ENCODE measurements at places on chromosomes 2 and 18.

DNA sequence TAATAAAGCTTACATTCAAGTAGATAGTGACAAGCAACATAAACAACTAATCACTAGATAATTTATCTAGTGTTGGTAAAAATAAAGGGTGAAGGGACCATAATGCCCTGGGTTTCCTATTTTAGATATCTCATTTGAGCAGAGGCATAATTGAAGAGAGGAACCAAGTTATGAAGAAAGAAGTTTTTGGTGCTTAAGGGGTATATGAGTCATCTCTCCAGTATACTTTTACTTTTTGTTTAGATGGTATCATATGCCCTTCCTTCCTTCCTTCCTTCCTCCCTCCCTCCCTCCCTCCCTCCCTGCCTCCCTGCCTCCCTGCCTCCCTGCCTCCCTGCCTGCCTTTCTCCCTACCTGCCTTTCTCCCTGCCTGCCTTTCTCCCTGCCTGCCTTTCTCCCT lies 1053.5 kb upstream of the CELF4 start:
- DNase-seq, result no peak

- no peak for DNase-seq
Measured at GRCh38 chr2:189178054-189178453, 1.5 kb downstream of the COL5A2 start.

DNA sequence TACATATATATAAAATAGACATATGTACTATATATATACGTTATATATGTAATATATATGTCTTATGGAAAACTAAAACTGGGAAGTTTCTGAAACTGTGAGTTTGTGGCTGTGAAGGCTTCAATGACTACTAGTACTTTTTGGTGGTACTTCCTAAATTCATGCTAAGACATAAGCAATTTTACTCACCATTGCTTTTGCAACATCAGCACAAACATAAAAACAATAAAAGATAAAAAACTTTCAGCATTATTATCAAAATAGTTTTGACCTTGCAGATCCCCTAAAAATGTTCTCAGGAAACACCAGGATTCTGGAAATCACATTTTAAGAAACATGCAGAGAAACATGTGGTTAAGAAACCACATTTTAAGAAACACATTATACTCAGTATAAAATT lies 269.9 kb downstream of the PID1 start:
- DNase-seq, result no peak

- no peak for DNase-seq
Measured at GRCh38 chr2:223729781-223730180, 107.6 kb downstream of the AP1S3 start.

DNA sequence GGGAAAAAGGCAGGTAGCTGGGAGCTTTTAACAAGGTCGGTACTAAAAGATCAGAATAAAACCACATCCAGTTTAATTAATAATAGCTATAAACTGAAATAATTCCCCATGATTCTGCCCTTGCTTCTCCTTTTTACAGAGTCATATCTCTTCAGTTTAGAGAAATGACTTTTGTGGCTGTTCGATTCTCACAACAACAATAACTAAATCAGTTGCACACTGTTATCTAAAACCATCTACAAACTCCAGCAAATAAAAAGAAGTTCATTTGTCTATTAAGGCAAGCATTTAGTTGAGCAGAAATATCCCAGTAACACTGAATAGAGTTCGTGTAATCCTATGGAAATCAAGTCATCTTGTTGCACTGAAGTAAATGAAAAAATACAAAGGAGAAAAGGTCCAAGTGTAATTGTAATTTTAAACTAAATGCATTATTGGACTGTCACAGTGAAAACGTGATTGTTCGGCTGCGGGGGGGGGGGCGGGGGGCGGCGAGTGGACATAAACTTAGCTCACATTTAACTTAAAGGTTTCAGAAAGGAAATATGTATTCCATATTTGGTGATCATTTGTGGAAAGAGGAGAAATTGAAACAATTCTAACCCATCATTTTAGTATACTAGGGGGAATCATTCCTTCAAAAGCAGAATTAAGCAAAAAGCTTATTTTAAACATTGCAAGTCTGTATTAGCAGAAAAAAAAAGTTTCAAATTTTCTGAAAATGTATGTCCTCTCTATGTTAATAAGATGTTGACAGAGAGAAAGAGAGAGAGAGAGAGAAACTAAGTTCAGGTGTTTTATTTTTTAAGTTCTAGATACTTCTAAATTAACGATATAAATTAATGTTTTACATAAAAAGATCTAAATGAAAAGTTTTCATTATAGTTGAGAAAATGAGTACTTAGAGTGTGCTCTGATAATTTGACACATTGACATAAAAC lies 144.5 kb downstream of the MEIS1 start:
- DNase-seq, result no peak

GRCh38 chr2:161010503-161011015 lies 149.7 kb upstream of the TANK start:
- no peak for DNase-seq

- peak; percentile 10 for DNase-seq
Measured at GRCh38 chr2:234665304-234665703, 168.4 kb upstream of the ARL4C start.

GRCh38 chr2:44038277-44038676 lies 42.5 kb upstream of the LRPPRC start:
- no peak for DNase-seq

DNA sequence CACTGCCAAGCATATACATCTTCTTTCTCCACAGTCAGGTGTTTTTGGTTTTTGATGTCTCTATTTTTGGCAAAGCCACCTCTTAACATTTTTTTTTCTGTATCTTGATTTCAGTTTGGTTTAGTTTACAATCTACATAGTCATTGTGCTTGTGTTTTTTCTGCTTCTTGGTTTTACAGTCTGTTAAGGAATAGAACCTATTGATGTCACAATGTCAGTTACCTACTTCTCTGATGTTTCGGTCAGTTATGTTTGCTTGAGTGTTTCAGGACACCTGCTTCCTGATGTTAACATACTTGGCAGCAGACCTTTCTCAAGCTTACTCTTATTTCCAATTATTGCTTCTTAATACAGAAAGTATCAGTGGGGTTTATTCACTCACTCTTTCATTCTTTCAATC lies 253.3 kb downstream of the SPAG16 start:
- no peak for DNase-seq

DNA sequence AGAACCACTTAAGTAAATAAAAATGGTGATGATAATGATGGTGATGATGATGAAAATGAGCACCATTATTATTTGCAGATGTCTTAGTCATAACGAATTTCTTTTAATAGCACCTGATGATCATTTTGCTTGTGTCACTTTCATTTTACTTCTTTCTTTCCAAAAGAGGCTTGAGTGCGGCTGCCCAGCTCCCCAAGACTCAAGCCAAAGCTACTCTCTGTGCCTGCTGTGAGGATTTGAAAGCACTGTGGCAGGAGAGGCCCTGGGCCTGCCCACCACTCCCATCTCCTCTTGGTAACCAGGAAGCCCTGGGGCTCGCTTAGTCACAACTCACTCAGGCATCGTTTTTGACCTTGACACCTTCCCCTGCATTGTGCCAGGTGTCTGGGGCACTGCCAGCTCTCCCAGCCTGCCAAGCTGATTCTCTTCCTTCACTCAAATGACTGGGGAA lies 41.2 kb downstream of the RPL37A start:
- peak; percentile 88 for DNase-seq

- no peak for DNase-seq
Measured at GRCh38 chr2:64274399-64275173, 130.4 kb upstream of the PELI1 start.

DNA sequence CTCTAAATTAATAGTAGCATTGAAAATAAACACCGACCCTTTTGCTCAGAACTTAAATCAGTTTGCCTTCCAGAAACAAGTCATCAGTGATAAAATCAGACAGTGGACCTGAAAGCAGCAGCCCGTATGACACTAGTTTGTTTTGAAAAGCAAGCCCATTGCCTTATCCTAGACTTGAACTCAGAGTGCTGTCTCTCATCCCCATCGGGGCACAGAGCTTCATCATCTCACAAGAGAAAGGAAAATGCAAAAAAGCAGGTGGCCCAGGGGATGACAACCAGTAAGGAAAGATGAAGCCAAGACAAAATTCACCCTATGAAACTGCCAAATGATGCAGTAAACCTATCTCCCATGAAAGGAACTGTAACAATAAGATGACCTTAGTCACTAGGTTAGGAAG lies 71.2 kb downstream of the CERKL start:
- DNase-seq, result no peak

DNA sequence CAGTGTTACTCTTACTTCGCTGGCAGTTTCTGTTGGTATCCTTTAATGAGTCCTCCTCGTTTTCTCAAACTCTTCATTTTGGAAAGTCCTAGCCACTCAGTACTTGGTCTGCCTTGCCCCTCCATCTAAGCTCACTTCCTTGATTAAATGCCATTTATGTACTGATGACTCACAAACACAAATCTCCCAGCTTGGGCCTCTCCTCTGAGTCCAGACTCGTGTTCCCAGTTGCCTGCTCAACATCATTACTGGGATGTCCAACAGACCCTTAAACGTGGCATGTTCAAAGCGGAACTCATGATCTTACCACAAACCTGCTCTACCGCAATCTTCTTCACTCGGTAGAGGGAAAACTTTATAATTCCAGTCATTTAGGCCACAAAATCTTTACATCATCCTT lies 13.8 kb upstream of the CCDC68 start:
- no peak for DNase-seq

GRCh38 chr2:238027591-238028415 lies 33.0 kb upstream of the SCLY start:
- DNase-seq, result peak; percentile 78

- no peak for DNase-seq
Measured at GRCh38 chr18:37476182-37476581, 89.4 kb downstream of the CELF4 start.

DNA sequence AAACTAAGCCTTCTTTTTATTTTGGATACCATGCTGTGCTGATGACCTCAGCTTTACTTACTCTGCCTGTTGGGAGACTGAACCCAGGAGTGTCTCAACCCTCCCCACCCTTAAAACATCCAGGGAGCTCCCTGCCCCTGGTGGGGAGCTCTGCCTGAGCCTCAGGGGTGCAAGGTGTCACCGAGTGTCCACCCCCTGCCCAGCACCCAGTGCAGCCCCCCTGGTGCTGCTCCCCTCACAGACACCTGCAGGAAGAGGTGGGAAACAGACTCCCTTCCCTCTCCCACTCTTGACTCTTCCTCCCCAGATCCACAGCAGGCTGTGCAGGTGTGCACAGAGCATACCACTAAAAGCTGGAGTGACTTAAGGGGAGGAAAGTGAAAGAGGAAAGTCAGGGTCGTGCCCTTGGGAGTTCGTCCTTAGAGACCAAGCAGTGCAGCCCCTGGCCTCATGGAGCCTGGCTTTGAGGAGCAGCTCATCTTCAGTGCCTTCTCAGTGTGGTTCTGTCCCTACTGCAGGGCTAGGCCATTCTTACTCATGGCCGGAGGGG lies 51.3 kb downstream of the MYO7B start:
- DNase-seq, result peak; percentile 59

DNA sequence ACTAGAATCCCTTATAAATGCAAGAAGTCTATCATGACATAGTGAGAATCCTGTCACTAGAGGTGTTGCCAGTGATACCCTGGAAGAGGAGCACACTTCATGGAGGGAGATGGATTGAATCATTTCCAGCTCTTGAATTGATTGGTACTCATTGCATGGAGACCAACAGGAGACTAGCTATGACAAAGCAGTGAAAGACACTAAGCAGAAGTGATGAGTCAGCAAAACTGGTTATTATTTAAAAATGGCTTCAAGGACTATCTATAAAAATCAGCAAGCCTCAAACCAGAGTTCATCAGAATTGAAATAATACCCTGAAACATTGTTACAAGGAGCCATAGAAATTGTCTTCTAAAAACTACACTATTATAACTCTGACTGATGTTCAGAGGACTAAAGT lies 200.3 kb downstream of the PDE11A start:
- no peak for DNase-seq

DNA sequence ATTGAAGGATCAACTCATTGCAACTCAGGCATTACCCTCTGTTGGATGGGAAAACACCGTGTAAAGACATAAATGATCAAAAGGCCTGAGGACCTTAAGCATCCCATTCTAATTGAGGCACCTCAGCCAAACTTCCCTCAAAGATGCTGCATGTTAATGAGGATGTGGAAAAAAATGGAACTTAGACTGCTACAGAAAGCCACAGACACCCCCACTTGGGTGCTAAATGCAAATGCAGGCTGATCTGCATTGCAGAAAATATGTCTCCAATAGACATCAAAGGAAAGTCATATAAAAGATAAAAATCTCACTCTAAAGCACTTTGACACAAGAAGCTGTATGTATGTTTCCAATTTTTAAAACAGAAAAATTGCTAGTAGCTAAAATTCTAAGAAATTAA lies 504.7 kb downstream of the KCNJ3 start:
- DNase-seq, result no peak

DNA sequence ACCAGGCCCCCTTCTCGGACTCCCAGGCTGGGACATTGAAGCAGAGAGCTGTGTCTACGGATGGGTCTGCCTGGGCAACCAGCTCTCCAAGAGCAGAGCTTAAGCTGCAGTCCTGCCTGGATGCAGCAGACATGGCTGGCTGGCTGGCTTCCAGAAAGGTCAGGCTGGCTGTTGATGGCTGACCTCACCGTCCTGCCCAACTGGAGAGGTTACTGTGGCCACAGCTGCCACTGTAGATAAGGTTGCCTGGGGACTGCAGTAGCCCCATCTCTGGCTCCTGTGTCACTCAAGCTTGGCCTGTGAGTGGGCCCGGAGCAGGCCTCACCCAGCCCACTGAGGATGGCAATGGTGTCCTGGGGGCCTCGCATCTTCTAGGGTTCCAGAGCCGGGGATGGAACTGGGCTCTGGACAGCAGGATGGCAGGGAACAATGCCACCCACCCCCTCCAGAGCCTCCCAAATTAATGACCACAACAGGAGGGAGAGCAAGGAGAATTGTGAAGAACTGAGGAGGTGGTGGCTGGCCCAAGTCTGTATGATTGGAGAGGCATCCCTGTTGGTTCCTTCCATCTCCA lies 37.0 kb upstream of the FOSL2 start:
- no peak for DNase-seq

- no peak for DNase-seq
Measured at GRCh38 chr2:45354776-45355175, 256.3 kb downstream of the SRBD1 start.

DNA sequence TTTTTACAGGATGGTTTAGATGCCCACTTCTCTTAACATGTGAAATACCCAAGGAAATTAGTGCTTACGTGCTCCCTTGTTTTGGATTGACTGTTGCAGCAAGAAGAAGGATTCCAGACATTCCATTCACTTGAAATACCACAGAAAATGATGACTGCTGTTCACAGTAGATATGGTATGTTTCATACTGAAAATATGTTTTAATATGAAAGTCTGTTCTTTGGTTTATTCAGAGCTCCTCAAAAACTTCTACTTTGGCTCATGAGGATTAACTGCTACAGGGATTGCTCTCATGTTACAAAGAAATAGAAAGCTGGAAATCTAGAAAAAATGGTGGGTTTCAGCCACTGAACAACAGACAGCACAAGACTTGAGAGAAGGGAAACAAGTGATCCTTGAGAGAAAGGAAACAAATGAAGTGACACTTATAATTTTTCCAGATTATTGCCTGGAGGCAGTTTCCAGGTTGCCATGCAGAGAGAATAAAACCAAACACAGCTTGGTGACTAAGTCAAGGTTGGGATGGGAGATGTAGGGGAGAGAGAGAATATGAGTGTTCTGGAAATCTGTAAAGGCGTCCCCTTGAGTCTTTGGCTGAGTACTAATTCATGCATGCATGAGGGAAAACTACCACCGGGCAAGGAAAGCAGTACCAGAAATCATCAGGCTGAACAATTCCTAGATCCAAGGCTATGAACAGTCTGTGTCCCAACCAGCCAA lies 348.1 kb downstream of the CLIP4 start:
- no peak for DNase-seq

All from osteocyte (in vitro differentiated cells).